Activated T-helper 2 cell treated with anti-CD3 and anti-CD28 coated beads, Interferon-gamma antibody, Interleukin-2, Interleukin-4, amounts not matched to agents 10 μg/mL and 5 μg/mL and 100 μg/mL, durations not matched to agents 14 hours and 24 hours and 36 hours (primary cell): ENCODE measurements at places on chromosomes 3 and 15. TPM values are rescaled to one million over a fixed set of nuclear protein-coding genes. Genes with fewer than 3 reads are reported as not detected.

DNA sequence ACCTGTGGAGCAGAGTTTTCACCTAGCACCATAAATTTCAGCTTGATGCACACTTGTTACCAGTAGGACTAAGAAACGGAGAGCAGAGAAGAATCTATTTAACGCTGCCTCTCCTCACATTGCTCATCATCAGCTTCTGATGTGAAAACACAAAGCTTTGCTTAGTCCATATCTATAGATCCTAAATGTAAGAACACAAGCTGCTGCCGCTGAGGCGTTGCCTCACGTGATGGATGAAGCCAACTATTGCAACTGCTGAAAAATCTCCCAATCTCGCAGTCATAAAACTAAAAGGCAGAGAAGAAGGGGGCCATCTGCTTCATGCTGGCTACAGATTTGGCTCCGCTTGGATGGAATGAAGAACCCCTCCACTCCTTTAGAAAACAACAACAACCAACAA, 42.7 kb downstream of the CADPS start:
- no peaks in the 10 kb centered on the region for H3K36me3 ChIP-seq
- no peak overlapping the region for H3K4me3 ChIP-seq
- H3K27ac ChIP-seq, result no peak overlapping the region

DNA sequence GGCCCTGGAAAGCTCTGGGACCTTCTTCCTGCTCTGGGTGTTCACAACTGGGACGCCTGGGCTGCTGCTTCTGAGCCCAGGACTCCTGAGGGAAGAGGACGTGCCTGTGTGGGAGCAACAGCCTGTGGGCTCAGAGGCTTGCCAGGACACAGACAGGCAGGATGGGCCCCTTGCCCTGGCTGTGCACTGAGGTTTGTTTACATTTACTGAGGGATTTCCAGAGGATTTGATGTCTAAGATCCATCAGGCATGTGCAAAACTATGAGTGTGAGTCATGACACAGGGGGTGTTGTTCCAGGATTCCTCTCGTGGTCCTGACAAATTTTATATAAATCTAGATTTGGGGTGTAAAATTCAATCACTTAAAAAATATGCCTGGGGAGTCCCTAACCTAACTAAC, 10.6 kb downstream of the CCR9 start:
- H3K27me3 ChIP-seq, result peaks cover 60% of the 10 kb centered on the region
- DNase-seq, result no peak
- no peak overlapping the region for H3K4me3 ChIP-seq
- H3K4me1 ChIP-seq, result peaks cover 3% of the 10 kb centered on the region
- H3K36me3 ChIP-seq, result no peaks in the 10 kb centered on the region

DNA sequence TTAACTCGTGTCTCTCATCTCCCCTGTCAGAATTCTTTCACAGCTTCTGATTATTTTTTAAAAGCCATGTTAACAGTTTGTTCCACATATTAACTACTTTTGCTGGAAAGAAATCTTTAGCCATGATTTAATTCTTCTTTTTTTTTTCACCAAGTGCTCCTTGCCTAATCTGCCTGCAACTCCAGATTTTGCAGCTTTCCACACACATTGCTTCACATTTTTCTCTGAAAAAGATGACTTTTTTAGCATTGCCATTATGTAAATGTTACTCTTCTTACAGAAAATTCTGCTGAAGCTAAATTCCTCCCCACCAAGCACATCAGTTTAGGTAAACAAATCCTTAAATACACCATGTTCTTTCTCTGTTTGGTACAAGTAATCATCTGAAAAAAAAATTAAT, 23.4 kb upstream of the PPARG start:
- H3K36me3 ChIP-seq, result no peaks in the 10 kb centered on the region
- no peak overlapping the region for H3K4me3 ChIP-seq
- H3K27me3 ChIP-seq, result peaks cover 34% of the 10 kb centered on the region
- no peak overlapping the region for H3K27ac ChIP-seq
- no peak for DNase-seq

DNA sequence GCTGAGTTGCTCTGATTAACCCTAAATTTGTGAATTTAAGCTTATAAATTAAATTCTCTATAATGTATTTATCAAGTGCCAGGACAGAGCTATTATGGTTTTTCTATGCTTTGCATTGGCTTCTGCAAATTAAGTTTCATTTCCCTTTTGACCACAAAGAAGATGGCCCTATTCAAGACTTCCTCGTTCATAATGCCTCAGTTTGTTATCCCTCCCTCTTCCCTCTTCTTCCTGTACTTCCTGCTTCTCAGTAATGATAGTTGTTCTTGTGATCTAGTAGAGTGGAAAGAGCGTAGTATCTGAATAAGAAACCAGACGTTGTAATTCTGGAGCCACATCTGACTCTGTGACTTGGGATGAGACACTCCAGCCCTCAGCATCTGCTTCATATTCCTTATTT, 118.7 kb downstream of the CACNA1D start:
- no peaks in the 10 kb centered on the region for H3K4me1 ChIP-seq
- no peaks in the 10 kb centered on the region for H3K36me3 ChIP-seq
- peaks cover 34% of the 10 kb centered on the region for H3K27me3 ChIP-seq
- no peak overlapping the region for H3K4me3 ChIP-seq
- DNase-seq, result no peak

DNA sequence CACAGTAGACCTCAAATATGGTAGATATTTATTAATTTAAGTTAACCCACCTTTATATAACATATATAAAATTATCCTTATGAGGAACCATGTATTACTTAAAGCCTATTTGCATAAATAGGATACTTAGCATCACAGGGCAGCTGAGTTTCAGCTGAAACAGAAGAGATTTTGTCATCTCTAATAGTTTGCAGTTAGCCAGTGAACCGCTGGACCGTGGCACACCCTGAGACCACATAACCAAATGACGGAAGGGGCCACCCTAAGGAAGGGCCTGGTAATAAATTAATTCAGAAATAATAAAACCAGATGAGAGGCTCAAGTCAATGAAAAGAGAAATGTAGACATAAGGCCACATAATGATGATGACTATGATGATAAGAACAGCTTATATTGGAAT, 107.7 kb downstream of the MYO5A start:
- no peaks in the 10 kb centered on the region for H3K27me3 ChIP-seq
- no peak overlapping the region for H3K27ac ChIP-seq
- H3K4me3 ChIP-seq, result no peak overlapping the region
- DNase-seq, result no peak
- H3K4me1 ChIP-seq, result peaks cover 6% of the 10 kb centered on the region

GRCh38 chr3:13217253-13217652, 144.0 kb upstream of the IQSEC1 start:
- no peaks in the 10 kb centered on the region for H3K27me3 ChIP-seq
- DNase-seq, result no peak
- no peaks in the 10 kb centered on the region for H3K4me1 ChIP-seq

AGTR1 gene
- total RNA-seq, result not detected in 2 replicates

GOLGA8A gene
- 238 and 258 TPM in 2 replicates for total RNA-seq

SCN5A gene
- total RNA-seq, result not detected in 2 replicates

CCDC191 gene
- 0.68 and 0.76 TPM in 2 replicates for total RNA-seq

DNA sequence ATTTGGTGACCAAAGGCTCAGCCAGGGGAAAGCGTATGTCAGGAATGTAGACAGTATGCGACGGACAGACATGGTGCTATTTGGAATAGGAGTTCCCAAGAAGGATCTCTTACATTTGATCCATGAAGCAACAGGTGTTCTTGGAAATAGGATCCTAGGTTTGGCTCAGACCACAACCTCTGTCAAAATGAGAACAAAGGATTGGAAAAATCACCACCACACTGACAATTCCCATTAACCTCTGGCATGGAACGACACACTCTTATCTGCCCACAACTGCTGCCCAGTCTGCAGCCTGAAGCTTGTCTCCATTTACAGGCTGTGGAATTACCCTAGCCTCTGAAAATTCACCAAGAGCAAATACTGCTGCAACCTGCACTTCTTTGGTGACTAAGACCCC, 33.6 kb upstream of the LRRN1 start:
- no peaks in the 10 kb centered on the region for H3K27me3 ChIP-seq
- no peak for DNase-seq

- no peak overlapping the region for H3K4me3 ChIP-seq
- no peaks in the 10 kb centered on the region for H3K27me3 ChIP-seq
- no peaks in the 10 kb centered on the region for H3K4me1 ChIP-seq
- H3K27ac ChIP-seq, result no peak overlapping the region
- H3K36me3 ChIP-seq, result no peaks in the 10 kb centered on the region
These were observed 561.2 kb upstream of the ALCAM start for GRCh38 chr3:104805508-104805907.

GRCh38 chr3:18767756-18768303, 342.7 kb upstream of the SATB1 start:
- H3K27ac ChIP-seq, result no peak overlapping the region
- H3K36me3 ChIP-seq, result no peaks in the 10 kb centered on the region
- no peaks in the 10 kb centered on the region for H3K27me3 ChIP-seq
- peaks cover 36% of the 10 kb centered on the region for H3K4me1 ChIP-seq

DNA sequence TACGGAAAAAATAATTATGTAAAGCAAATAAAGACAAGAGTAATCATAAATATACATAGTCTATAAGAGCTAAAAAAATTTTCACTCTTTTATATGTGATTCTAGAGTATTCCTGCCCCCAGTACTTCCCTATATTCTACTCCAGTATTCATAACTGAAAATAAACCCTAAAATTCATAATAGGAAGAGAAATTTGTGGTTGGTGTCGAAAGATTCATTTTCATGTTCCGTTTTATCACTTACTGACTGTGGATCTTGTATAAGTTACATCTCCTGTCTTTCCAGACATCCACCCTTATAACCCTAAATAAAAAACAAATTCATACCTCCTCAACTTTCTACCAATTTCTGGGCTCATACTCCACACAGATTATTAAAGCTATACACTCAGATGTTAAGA, 16.0 kb upstream of the MBNL1 start:
- H3K4me3 ChIP-seq, result no peak overlapping the region
- H3K27ac ChIP-seq, result peak overlapping the region; percentile 23
- H3K27me3 ChIP-seq, result no peaks in the 10 kb centered on the region
- H3K4me1 ChIP-seq, result peaks cover 58% of the 10 kb centered on the region
- H3K36me3 ChIP-seq, result peaks cover 32% of the 10 kb centered on the region

XRN1 gene
- total RNA-seq, result 51.4 and 55.4 TPM in 2 replicates

PEX5L gene
- total RNA-seq, result 0.05 and 0.25 TPM in 2 replicates

DNA sequence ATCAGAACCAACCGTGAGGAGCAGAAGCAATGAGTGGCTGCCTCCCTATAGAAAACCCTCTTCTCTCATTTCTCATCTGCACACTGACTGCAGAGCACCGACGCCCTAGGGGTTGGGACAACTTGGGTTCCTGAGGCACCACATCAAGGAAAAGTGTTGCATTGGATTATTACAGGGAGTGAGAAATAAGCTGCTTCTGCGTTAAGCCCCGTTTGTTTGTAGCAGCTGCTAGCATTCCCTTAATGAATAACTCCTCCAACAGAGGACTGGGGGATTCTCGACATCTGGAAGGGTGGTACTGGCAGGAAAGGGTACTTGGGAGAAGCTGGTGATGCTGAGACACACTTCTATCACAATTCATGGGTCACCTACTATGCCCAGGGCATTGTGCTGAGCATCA, 25.3 kb upstream of the AGBL1 start:
- no peak overlapping the region for H3K27ac ChIP-seq
- H3K4me1 ChIP-seq, result no peaks in the 10 kb centered on the region
- DNase-seq, result no peak

DNA sequence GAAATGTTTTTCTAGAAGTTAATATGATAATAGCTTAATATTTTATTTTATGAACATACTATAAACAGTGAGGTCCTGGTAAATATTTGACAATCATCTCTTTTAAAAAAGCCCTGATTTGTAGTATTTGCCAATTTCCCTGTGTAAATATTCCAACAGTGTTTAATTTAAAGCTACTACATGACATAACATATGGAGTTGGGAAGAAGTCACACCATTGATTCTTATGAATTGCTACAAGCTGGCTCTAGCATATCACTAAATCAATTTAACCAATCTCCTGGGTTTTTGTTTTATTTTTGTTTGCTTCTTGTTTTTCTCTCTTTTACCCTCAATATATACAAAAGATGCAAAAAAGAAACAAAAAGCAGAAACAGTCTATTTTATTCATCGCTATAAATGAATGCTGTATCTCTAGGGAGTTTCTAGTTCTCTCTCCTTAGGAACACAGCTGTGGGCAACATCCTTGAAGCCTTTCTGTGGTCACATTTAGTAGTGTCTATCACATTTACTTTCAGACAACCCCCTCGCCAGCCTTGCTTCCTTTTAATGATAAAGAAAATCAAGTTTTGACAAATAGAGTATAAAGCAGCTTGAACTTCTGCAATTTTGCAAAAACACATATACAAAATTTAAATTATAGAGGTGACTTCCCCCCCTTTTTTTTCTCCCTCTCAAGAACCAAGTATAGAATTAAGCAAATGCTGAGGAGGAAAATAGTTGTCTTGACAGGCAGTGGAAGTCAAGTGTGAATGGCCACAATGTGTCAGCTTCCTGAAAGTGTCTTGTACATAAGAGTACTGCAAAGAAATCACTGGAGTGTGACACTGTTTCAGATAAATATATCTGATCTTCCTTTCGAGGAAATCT, 21.4 kb downstream of the CCR1 start:
- peaks cover 32% of the 10 kb centered on the region for H3K27me3 ChIP-seq
- no peaks in the 10 kb centered on the region for H3K36me3 ChIP-seq
- H3K4me1 ChIP-seq, result peaks cover 14% of the 10 kb centered on the region
- H3K27ac ChIP-seq, result no peak overlapping the region

DNA sequence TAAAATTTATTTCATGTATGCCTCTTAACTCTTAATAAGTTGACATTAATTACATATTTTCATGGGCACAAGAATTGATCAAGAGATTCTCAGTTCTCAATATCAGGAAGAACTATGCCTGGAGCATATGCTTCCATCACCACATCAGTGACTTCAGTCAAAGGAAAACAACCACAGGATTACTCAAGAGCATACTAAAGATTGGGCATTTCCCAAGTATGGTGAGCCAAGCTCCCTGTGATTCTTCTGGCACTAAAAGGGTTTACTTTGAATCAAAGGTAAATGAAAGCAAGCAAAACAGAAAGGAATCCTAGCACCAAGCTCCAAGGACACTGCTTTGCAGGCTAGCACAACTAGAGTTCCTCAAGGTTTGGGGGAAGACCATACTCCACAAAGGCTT, 44.6 kb downstream of the FMN1 start:
- H3K27me3 ChIP-seq, result peaks cover 47% of the 10 kb centered on the region
- peaks cover 10% of the 10 kb centered on the region for H3K4me1 ChIP-seq
- no peak overlapping the region for H3K4me3 ChIP-seq
- DNase-seq, result no peak

GRCh38 chr15:101641894-101642293, 10.3 kb downstream of the TM2D3 start:
- H3K36me3 ChIP-seq, result peaks cover 62% of the 10 kb centered on the region
- no peak overlapping the region for H3K4me3 ChIP-seq
- no peak for DNase-seq
- no peaks in the 10 kb centered on the region for H3K27me3 ChIP-seq

DNA sequence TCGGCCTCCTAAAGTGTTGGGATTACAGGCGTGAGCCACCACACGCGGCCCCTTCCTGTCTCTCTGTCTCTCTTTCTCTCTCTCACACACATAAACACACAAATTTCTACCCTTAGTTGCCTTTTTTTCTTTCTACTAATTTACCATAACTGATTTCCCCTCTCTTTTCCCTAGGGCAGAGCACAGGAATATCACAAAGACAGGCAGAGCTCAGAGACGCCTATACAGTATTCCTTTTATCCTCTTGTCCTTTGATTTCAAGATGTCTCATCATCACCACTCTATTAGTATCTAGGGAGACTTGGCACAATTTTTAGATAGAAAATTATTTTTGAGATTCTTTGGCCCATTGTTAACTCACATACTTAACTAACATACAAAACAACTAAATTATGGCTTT, 25.8 kb upstream of the ST3GAL6 start:
- H3K4me3 ChIP-seq, result no peak overlapping the region
- H3K27me3 ChIP-seq, result peaks cover 54% of the 10 kb centered on the region

GRCh38 chr15:36208868-36209582, 370.4 kb upstream of the CDIN1 start:
- H3K4me1 ChIP-seq, result no peaks in the 10 kb centered on the region
- no peak overlapping the region for H3K27ac ChIP-seq
- H3K36me3 ChIP-seq, result no peaks in the 10 kb centered on the region
- no peak for DNase-seq
- H3K4me3 ChIP-seq, result no peak overlapping the region
